ENCODE measurements at places on chromosomes 6 and 20. TPM values are rescaled to one million over a fixed set of nuclear protein-coding genes. Genes with fewer than 3 reads are reported as not detected.

DNA sequence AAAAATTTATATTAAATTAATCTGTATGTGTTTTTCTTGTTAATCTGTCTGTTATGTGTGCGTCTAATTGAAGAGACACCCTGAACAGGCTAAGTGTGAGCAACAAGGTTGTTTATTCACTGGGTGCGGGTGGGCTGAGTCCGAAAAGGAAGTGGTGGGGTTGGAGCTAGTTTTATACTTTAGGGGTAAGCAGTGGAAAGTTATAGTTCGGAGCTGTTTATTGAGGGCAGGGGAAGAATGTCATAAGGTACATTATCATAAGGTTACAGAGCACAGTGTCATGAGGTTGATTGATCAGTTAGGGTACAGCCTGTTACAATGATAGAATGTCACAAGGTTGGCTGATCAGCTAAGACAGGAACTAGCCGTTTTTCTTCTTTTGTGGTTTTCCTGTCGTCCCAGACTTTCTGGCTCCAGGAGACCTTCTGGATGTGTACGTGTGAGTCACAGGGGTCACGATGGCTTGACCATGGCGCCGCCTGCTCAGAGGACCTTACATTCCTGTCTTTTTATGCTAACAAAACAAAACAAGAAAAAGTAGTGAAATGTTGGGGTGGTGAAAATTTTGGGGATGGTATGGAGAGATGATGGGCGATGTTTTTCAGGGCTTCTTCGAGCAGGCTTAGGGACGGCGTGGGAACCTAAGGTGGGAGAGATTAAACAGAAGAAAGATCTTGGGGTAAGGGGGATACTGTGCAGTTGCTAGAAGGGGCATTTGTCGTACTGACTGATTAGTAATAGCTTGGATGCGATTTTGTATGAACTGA is 754.0 kb upstream of the ADGRB3 start:
- DNase-seq: no peak

DNA sequence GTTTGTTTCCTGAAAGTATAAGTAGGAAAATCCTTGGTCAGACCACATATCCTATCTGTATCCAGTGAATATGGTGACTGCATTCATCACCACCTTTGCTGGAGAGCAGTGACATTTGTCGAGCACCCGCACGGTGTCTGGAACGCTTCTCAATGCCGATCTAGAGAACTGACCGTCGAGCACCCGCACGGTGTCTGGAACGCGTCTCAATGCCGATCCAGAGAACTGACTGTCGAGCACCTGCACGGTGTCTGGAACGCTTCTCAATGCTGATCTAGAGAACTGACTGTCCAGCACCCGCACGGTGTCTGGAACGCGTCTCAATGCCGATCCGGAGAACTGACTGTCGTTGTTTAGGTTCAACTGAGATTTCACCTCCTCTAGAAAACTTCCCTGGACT is 67.8 kb downstream of the HUS1B start:
- DNase-seq: no peak

- no peak for DNase-seq
These were observed 26.4 kb upstream of the SLC9A8 start for GRCh38 chr20:49786196-49786595.

COL11A2 gene
- total RNA-seq: 1.5 TPM
